ENCODE measurements at places on chromosomes 13 and 19. TPM values are rescaled to one million over a fixed set of nuclear protein-coding genes. Genes with fewer than 3 reads are reported as not detected.

HIPK4 gene
- 0.10 TPM for total RNA-seq

LRG1 gene
- 0.38 TPM for total RNA-seq

ADAMTS10 gene
- total RNA-seq: not detected

MAST1 gene
- total RNA-seq: 5.6 TPM

DKKL1 gene
- total RNA-seq: 0.24 TPM

RFPL4A gene
- total RNA-seq: 1.1 TPM

SIGLEC9 gene
- total RNA-seq: not detected

FCAR gene
- total RNA-seq: not detected

IL17D gene
- 1.4 TPM for total RNA-seq

TSPAN16 gene
- total RNA-seq: not detected

CD22 gene
- total RNA-seq: 0.04 TPM

NCR1 gene
- total RNA-seq: not detected

NLRP12 gene
- total RNA-seq: not detected

FFAR3 gene
- total RNA-seq: not detected

CEBPA gene
- 5.9 TPM for total RNA-seq

HSD17B14 gene
- not detected for total RNA-seq

ZNF791 gene
- 25.0 TPM for total RNA-seq

UNC13A gene
- total RNA-seq: not detected

ZNF382 gene
- 16.5 TPM for total RNA-seq

ZIC5 gene
- total RNA-seq: 1.2 TPM

ING1 gene
- 11.8 TPM for total RNA-seq

KLK4 gene
- 0.48 TPM for total RNA-seq

ZNF415 gene
- total RNA-seq: 10.6 TPM

DMKN gene
- not detected for total RNA-seq

TMEM259 gene
- 66.8 TPM for total RNA-seq

FGF9 gene
- total RNA-seq: 0.13 TPM

B9D2 gene
- total RNA-seq: 2.9 TPM

MEX3D gene
- 47.5 TPM for total RNA-seq

CD209 gene
- not detected for total RNA-seq

NOTCH3 gene
- total RNA-seq: 48.2 TPM

S1PR5 gene
- 2.4 TPM for total RNA-seq

GTF3A gene
- 192 TPM for total RNA-seq

GRK1 gene
- not detected for total RNA-seq

ZNF610 gene
- total RNA-seq: 4.4 TPM

GPR183 gene
- total RNA-seq: not detected

CYP4F2 gene
- total RNA-seq: not detected

Measured in SJCRH30 (cell line).